ENCODE measurements at places on chromosomes 2 and 18.

GRCh38 chr2:3051266-3051665, 326.4 kb downstream of the EIPR1 start:
- no peak for DNase-seq

GRCh38 chr18:62187543-62188510, 772 bp downstream of the RELCH start:
- peak; percentile 40 for DNase-seq

DNA sequence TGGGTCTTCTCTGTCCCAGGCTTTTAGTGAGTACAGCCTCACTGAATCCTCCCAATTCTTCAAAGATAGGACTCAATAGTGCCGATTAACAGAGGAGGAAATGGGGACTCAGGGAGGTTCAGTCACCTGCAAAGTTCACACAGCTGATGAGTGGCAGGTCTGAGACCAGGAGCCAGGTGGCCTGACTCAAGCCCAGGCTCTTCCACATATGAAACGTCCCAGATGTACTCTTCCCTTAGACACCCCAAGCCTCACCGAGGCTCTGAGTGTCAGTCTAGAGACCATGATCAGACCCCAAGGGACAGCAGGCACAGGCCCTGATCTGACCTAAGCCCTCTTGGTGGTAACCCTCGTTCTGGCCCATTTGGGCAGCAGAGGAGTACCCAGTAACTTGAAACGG, 115.2 kb downstream of the INHBB start:
- DNase-seq = no peak

GRCh38 chr2:178277741-178278197, 83.5 kb downstream of the OSBPL6 start:
- DNase-seq = no peak

DNA sequence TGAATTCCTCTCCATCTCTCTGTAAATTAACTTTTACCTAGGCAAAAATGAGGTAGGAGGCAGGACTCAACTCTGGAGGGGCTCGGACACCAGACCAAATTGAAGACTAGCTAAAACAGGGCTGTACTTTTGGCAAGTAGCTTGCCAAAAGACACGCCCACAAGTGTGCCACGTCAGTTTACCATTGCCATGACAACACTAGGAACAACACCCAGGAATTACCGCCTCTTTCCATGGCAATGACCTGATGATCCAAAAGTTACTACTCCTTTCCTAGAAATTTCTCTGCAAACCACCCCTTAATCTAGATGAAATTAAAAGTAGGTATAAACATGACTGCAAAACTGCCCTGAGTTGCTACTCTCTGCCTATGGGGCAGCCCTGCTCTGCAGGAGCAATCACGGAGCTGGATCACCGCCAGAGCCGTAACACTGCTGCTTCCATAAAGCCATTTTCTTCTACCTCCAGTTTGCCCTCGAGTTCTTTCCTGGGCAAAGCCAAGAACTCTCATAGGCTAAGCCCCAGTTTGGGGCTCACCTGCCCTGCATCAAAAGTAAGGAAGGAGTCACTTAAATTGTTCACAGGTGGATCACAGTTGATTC, 66.0 kb upstream of the FAM136A start:
- no peak for DNase-seq

GRCh38 chr2:160425434-160426151, 68.0 kb downstream of the RBMS1 start:
- no peak for DNase-seq

GRCh38 chr2:67436221-67436620, 39.1 kb downstream of the ETAA1 start:
- DNase-seq = no peak

- no peak for DNase-seq
Observed at GRCh38 chr18:2908166-2908945, 61.5 kb downstream of the EMILIN2 start.

- DNase-seq = no peak
Observed at GRCh38 chr18:35283923-35284794, 5.9 kb downstream of the ZSCAN30 start.

- DNase-seq = no peak
Observed at GRCh38 chr2:44909831-44910230, 31.7 kb upstream of the SIX3 start.

DNA sequence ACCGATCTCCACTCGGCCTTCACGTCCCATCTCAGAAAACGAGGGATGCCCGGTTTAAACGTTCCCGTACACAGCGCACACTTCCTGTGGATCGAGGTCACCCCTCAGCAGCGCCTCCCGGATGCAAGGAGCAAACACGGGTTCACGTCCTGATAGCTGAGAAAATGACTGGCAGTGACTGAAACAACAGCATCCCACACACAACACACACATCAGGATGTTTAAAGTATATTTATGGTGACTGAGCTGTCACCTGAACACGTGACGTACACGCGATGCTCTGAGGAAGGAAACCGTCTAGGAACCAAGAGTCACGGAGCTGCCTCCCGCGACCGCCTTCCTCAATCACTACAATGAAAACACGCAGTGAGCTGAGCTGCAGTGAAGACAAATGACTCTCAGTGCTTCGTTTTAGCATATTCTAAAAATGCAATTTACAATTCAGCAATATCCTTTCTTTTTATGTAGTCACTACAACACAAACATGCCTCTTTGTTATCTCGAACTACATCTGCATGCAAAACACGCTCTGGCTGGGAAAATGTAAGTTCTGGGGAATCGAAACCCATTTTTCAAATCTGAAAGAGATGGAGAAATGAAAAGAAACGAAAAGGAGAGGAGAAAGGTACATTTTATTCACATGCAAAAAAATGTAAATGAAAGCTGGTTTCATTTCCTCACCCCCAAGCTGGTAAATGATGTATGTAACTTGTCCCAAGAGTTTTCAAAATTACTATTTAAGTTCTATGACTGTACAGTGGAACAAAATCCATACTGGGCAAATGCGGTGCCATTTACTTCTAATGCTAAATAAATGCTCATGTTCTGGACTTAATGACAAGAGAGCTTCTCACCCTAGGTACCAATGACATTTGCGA, 19.8 kb downstream of the HDAC4 start:
- no peak for DNase-seq

DNA sequence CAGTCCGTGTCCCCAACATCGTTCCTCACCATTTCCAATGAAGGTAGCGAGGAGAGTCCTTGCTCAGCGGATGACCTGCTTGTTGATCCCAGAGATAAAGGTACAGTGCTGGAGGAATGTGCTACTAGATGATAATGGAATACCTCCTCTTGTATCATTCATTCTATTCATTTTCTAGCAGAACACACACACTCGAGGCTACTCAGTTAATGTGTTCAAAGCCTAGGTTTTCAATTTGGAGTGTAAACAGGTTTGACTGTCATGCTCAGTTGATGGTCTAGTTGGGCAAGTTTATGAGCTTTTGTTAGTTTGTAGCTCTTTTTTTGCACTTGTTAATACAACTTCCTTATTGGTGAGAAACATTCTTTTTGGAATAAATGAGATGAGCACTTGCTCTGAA, 114.2 kb downstream of the ICA1L start:
- no peak for DNase-seq

GRCh38 chr2:66496670-66497420, 61.9 kb downstream of the MEIS1 start:
- DNase-seq = no peak

GRCh38 chr2:215365184-215365658, 53.4 kb downstream of the ATIC start:
- DNase-seq = no peak

- DNase-seq = no peak
Observed at GRCh38 chr2:231172025-231172424, 26.4 kb upstream of the ARMC9 start.

- DNase-seq = no peak
Observed at GRCh38 chr18:45891806-45892205, 66.3 kb downstream of the SIGLEC15 start.

DNA sequence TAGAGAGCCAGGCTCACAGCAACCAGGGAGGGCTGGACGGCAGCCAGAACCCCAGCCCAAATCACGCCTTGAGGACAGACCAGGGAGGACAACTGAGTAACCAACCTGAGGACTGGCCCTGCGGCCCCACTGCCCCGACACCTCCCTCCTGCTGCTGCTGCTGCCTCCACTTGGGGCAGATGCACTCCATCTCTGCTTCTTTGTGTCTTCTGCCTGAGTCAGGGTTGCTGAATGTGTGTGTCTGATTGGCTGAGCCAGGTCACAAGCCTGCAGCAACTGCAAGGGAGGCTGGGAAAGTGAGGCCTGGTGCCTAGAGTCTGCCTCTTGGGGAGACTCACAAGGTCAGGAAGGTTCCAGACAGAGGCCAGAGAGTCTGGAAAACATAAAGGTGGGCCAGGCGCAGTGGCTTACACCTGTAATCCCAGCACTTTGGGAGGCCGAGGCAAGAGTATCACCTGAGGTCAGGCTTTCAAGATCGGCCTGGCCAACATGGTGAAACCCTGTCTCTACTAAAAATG, 83.4 kb downstream of the ZFP36L2 start:
- peak; percentile 5 for DNase-seq
